ENCODE measurements at places on chromosomes 3 and 15.
A peak's percentile ranks its signal among the peaks of the same experiment; 100 is the strongest.

GRCh38 chr3:13702286-13702685 is 153.4 kb downstream of the FBLN2 start:
- DNase-seq: no peak

DNA sequence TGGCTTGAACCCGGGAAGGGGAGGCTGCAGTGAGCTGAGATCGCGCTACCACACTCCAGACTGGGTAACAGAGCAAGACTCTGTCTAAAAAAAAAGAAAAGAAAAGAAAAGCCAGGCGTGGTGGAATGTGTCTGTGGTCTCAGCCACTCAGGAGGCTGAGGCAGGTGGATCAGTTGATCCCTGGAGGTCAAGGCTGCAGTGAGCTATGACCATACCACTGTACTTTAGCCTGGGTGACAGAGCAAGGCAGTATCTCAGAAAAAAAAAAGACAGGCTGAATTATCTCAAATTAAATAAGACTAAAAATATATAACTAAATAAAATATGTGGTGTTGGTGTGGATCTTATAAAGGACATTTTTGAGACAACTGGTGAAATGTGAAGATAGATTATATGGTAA is 20.6 kb downstream of the SMARCC1 start:
- DNase-seq: no peak

- no peak for DNase-seq
Observed at GRCh38 chr3:174986685-174987084, 127.6 kb downstream of the NAALADL2 start.

- DNase-seq: no peak
Observed at GRCh38 chr15:60917461-60918145, 311.5 kb downstream of the RORA start.

GRCh38 chr3:73100741-73101559 is 39.5 kb downstream of the EBLN2 start:
- peak; percentile 77 for DNase-seq

DNA sequence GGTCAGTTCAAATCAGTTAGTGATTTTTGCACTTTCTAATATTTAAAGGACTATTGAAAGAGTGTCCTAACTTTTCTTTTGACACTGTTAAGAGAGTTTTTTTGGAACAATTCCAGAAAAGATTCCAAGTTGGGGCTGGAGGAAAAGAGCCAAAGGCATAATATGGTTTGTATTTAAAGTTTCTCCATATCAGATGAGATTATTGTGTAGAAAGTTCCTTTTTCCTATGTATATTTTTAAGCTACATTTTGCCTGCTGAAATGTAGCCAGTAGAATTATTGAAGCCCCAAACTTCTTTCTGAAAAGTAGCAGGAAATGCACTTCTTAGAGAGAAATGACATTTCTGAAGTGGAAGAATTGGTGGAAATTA is 136.5 kb upstream of the TSC22D2 start:
- no peak for DNase-seq
